ENCODE measurements at places on chromosomes 6 and 20. TPM values are rescaled to one million over a fixed set of nuclear protein-coding genes. Genes with fewer than 3 reads are reported as not detected.
A peak's percentile ranks its signal among the peaks of the same experiment; 100 is the strongest.

- no peak for DNase-seq
Observed at GRCh38 chr20:23412026-23412425, 9.3 kb downstream of the NAPB start.

The OR2H1 gene
- total RNA-seq: not detected

DNA sequence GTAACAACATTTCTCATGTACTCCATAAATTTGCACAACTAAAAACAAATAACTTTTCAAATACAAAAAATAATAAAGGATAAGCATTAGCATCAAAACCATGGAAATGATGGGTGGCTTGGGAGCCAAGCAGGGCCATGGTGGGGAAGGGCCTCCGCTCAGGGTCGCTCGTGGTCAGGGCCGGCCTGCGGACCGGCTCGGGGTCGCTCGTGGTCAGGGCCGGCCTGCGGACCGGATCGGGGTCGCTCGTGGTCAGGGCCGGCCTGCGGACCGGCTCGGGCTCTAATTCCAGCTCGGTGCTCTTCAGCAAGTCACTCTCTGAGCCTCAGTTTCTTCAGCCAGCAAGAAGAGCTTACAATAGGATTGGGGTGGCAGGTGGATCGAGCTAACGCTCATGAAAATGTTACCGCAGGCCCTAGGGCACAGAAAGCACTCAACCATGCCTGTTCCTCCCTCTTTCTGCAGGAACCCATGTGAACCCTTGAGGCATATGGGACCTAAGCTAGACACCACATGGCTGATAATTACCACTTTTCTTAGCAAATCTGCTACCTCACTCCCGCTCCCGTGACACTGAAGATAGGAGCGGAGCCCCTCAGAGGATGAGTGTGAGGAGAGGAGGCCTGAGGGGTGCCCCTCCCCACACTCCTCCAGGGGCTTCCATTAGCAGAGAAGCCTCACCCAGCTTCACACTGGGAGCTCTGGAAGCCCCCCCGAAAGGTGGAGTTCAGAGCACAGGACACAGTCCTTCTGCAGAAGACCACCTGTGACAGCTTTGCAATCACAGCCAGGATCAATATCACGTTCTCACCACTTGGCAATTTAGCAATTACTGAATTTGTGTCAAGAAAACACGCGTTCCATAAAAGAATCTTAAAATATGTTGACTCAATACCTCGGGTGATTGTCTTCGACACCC is 103.0 kb downstream of the PSMB1 start:
- no peak for DNase-seq

The CITED2 gene
- total RNA-seq: 210 TPM

DNA sequence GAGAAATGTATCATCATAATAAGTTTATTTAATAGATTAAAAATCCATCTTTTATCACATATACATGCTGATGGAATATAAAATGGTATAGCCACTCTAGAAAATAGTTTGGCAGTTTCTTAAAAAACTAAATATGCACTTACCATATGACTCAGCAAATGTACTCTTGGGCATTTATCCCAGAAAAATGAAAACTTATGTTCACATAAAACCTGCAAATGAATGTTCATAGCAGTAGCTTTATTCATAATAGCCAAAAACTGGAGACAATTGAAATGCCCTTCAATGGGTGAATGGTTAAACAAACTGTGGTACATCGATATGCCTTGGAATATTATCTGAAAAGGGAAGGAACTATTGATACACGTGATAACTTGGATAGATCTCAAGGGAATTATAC is 6.4 kb upstream of the NCOA7 start:
- no peak for DNase-seq

GRCh38 chr20:58649288-58650180 is 1.5 kb upstream of the STX16 start:
- no peak for DNase-seq

The FHL5 gene
- total RNA-seq: not detected

The PI16 gene
- total RNA-seq: not detected

The PERP gene
- 348 TPM for total RNA-seq

DNA sequence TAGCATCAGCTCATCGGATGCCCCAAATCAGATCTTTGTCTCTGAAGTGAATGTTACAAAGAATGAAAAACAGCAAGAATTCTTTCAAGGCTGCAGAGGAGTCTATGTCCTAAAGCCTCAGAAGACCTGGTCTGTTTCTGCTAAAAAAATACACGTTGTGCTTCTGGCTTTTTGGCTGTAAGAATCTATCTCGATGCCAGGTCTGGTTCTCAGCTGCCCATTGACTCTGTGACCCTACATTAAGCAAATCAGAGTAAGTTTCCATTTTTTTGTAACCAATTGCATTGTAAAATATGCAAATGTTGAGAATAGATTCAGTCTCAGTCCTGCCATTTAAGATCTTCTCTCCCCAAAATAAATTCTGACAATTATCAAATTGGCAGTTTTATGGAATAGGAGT is 705.4 kb downstream of the RFPL4B start:
- no peak for DNase-seq

- DNase-seq: no peak
Observed at GRCh38 chr6:147954938-147955337, 387.7 kb upstream of the SASH1 start.

DNA sequence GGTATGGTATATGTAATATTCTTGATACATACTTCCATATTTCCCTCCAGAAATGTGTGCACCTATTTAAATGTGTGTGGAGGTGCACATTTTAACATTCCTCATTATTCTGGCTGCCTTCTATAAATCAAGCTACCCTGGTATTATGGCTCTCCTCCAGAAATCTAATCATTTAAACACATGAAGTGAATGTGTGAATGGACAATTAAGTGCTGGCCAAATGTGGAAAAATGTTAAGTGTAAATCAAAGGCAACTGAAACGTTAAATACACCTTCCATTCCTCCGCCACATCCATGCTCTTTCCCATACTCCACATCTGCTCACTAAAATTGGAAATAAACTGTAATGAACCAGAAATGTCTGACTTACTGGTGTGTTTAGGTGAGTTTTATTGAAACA is 24.9 kb upstream of the ESR1 start:
- DNase-seq: no peak

- no peak for DNase-seq
Observed at GRCh38 chr6:18395177-18395855, 8.2 kb downstream of the RNF144B start.

The SLC26A8 gene
- total RNA-seq: not detected

DNA sequence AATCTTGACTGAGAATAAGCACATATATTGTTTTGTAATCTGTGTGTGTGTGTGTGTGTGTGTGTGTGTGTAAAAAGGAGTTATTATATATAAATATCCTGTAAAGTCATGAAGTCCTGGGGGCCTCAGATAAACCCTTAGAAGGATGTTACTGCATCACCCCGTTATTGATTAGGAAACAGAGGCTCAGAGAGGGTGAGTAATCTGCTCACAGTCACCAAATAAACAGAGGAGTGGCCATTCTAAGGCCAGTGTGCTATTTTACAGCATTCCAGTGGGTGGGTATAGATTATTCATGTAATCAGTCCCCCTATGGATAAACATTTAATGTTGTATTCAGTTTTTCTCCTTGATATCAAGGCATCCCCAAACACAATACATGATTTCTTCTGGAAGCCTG is 87.1 kb downstream of the CDC5L start:
- DNase-seq: no peak

GRCh38 chr20:33022289-33022688 is 9.2 kb upstream of the BPIFB6 start:
- no peak for DNase-seq

- no peak for DNase-seq
Observed at GRCh38 chr6:132310921-132311320, 90.4 kb downstream of the MOXD1 start.

The TNFAIP3 gene
- total RNA-seq: 15.0 TPM

The RBM39 gene
- 282 TPM for total RNA-seq

- peak; percentile 91 for DNase-seq
Observed at GRCh38 chr6:167855825-167856425, 29.2 kb downstream of the AFDN start.

The VSTM2L gene
- total RNA-seq: 16.0 TPM

- no peak for DNase-seq
Observed at GRCh38 chr6:169961772-169962561, 210.5 kb downstream of the ERMARD start.

GRCh38 chr6:26660000-26660361 is 435 bp upstream of the ZNF322 start:
- DNase-seq: peak; percentile 43

The LINC00237 gene
- total RNA-seq: not detected

The NUP153 gene
- total RNA-seq: 62.0 TPM

The TAGAP gene
- 0.13 TPM for total RNA-seq

The VSX1 gene
- total RNA-seq: 0.21 TPM

DNA sequence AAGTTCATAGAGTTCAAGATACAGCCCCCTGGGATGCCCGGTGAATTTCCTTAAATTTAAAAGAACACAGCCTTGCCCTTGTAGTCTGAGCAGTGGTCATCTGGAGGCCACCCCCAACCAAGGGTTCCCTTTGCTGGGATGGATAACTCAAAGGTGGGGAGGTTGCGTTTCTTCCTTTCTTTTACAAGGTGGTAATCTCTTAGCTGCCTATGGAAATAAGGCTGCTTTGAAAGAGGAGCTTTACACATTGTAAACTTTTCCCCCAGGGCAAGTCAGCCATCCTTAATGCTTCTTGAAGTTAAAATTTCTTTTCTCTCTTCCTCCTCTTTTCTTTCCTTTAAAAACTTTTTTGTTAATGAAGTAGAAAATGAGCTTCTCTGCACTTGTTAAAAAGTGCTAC is 71.2 kb upstream of the PRDM1 start:
- no peak for DNase-seq

The PAK5 gene
- not detected for total RNA-seq

DNA sequence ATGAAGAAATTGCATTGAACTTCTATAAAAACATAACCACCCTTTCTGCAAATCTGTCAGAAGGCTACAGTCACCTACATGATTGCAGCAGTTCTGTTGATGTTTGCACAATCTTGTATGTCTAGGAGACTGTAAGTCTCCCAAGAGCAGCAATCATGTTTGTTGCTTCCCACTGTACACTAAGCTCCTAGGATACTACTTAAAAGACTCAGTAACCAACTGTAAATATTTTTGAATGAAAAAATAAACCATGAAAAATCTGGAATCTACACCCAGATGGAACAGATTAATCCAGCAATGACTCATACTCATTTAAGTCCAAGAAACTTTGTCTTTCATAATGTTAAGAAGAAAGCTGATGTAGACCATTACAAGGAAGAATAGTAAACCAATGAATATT is 168.5 kb upstream of the ATXN1 start:
- DNase-seq: no peak

DNA sequence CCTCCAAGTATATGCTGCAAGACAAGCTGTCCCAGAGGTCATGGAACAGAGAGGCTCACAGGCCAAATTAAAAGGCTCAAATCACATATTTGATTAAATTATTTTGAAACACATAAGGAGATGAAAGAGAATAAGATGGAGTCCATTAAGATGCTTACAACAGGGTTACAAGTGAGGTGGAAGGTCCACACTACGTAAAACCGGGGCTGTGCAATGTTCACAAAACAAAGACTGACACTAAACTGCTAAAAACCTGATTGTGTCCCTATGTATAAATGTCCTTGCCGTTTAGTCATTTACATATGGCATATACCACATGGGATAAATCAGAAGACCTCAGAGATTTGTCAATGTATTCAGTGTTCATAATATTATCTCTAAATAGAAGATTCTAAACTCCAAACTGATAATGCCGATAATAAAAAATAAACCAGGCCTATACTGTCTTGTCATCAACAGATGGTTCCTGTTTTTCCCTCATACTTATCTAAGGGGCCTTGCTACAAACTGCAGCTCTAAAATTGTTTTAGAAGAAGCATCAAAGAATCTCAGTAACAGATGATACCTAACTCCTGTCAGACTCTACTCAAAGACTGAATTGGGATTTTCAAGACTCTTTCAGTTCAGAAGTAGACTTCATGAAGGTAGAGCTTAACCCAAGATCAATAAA is 51.8 kb upstream of the RIPOR2 start:
- DNase-seq: no peak

GRCh38 chr6:33840048-33840926 is 36.5 kb upstream of the MLN start:
- peak; percentile 93 for DNase-seq

DNA sequence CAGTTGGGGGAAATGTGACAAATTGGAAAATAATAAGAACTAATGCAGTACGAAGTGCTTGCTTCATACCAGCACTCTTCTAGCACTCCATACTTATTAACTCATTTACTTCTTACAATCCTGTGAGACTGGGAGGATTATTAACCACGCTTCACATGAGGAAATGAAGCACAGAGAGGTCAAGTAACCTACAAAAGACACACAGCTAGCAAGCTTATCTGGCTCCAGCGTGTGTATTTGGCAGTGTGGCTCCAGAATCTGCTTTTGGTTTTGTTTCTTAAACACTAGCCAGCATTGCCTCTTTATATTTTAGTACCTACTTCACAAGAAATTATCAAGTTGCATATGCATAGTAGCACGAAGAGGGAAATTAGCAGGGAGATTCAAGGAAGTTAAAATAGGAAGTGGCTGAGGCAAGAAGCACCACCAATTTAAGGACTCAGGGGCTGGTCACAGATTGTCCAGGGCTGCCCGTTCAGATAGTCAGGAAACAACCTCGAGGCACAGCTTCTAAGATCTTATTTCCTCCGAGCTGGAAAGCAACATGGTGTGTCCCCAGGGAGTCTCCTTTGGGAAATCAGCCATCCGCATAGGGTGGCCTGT is 302.7 kb upstream of the PRDM1 start:
- no peak for DNase-seq

The IPCEF1 gene
- total RNA-seq: 0.28 TPM

The RAMACL gene
- 0.13 TPM for total RNA-seq

- DNase-seq: no peak
Observed at GRCh38 chr6:52689857-52690256, 18.9 kb downstream of the TMEM14A start.

DNA sequence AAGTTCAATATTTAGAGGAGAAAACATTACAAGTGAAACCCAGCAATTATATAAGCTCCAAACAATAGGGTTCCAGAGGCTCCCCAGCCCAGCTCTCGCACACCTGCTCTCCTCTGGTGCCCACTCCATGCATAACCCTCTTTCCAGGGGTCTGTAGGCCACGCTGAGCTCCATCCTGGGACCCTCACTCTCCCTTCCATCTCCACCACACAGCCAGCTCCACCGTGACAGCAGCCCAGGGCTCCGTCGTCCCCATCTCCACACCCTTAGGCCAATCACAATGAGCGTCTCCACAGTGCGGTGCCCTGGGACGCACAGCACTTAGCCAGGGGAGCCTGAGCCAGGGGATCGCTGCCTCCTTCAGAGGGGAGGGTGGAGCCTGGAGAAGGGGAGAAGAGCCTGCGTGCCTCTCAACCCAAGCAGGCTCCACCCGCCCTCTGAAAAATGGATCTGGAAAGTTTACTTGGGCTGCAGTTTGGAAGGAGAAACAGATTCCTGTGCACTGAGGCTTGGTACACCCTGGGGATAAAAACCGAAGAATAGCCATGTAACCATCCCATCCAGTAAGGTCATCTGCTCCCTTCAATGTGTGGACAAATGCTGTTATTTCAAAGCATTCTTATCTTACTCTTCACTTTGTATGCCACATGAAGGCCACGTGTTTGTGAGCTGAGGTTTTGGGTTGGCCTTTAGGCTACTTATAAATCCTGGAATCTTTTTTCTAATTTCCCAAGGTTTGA is 72.4 kb upstream of the GGTLC1 start:
- no peak for DNase-seq

The OSTM1 gene
- total RNA-seq: 277 TPM

Data from Panc1 (cell line).